ENCODE measurements at places on chromosomes 2 and 18.

- no peak for DNase-seq
Measured at GRCh38 chr2:121189011-121189410, 96.0 kb downstream of the TFCP2L1 start.

DNA sequence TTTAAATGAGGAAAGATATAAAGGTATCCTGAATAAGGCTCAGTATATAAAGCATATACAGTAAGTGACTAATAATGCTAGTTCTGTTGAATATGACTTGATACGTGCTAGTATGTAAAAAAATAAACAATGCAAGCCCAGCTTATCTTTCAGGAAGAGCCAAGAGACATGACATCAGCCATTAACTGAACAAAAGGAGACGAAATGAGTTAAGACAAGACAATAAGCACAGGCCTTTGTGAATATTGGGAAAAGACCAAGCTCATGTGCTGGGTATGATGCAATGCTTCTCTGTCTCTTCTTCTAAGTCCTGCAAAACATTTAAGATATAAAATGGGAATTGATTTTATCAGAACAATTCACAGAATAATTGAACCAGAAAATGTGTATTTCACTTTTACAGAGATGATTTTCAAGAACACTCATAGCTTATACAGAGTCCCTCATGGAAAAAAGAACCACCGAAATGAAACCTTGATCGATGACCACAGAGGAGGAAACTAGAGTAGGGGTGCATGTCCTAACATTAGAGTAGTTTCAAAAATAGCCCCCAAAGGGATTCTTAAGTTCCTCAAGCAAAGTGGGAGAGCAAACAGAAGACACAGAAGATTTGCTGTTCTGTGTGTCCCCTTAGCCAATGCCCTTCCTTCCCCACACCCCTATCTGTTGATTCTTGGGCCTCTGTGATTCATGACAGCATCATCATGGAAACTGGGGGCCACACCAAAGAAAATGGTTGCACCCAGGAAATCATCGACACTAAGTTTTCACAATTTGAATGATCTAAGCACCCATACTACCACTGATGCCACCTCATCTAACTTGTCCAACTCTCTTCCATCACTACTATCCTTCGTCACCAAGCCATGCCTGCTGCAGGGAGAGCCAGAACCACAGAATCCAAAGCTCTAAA lies 68.0 kb upstream of the CRIM1 start:
- no peak for DNase-seq

- DNase-seq: no peak
Measured at GRCh38 chr2:19484736-19485135, 126.3 kb upstream of the OSR1 start.

- no peak for DNase-seq
Measured at GRCh38 chr2:18855027-18855426, 265.7 kb upstream of the NT5C1B start.
